Pancreas (tissue), 10 donors: ENCODE measurements at places on chromosomes 4 and X. TPM values are rescaled to one million over a fixed set of nuclear protein-coding genes. Genes with fewer than 3 reads are reported as not detected.

GRCh38 chrX:20743046-20743445 lies 476.3 kb upstream of the RPS6KA3 start:
- DNase-seq = no peak
- H3K27ac ChIP-seq = no peak overlapping the region
- H3K4me3 ChIP-seq = no peak overlapping the region
- H3K27me3 ChIP-seq = no peaks in the 10 kb centered on the region
- H3K36me3 ChIP-seq = no peaks in the 10 kb centered on the region

DNA sequence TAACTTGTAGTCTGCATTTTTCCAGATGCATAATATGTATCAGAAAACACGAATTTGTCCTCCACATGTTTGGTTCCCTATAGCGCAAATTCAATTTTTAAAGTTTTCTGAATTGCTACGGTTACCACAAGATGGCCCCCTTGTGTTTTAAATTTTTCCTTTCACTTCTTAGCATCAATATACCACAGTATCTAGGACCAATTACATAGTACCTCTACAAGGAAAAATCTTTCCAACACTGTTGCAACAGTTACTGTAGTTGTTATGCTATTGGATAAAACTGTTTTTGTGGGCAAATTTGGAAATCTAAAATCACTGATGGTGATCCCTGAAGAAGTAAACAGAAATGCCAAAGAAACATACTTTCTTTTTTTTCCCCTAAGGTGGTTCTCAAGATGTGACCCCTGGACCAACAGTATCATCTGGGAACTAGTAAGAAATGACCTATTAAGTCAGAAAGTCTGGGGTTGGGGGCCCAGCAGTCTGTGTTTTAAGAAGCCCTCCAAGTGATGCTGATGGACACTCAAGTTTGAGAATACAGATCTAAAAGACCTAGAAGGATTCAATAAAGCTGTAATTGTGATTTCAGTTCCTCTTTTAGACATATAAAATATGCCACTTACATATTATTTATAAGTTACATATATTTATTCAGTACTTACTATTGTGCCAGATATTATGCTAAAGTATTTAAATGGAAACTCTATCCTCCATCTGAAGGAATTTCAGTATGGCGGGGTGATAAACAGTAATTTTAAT lies 3.1 kb downstream of the ZGRF1 start:
- H3K27ac ChIP-seq = no peak overlapping the region
- DNase-seq = no peak
- peaks cover 8% of the 10 kb centered on the region for H3K4me1 ChIP-seq
- H3K4me3 ChIP-seq = no peak overlapping the region

- no peaks in the 10 kb centered on the region for H3K27me3 ChIP-seq
- DNase-seq = no peak
- H3K36me3 ChIP-seq = no peaks in the 10 kb centered on the region
Observed at GRCh38 chr4:158970812-158971211, 132.1 kb upstream of the RAPGEF2 start.

DNA sequence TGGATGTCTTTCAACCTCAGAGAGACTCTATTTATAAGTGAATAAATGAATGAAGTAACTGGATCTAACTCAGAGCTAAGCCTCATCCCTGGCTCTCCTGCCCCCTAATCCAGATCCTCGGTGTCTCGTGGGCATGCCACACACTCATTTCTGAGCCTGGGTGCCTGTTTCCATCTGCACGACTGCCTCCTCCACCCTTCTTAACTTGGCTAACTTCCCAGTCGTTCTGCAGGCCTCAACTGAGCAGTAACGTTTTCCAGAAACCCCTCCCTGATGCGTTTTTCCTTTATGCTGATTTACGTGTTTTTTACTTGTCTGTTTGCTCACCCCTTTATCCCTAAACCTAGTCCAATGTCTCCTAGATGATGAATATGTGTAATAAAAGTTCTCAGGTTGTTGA lies 186.9 kb upstream of the HS3ST1 start:
- no peaks in the 10 kb centered on the region for H3K27me3 ChIP-seq
- no peaks in the 10 kb centered on the region for H3K36me3 ChIP-seq
- no peaks in the 10 kb centered on the region for H3K4me1 ChIP-seq
- DNase-seq = no peak

DNA sequence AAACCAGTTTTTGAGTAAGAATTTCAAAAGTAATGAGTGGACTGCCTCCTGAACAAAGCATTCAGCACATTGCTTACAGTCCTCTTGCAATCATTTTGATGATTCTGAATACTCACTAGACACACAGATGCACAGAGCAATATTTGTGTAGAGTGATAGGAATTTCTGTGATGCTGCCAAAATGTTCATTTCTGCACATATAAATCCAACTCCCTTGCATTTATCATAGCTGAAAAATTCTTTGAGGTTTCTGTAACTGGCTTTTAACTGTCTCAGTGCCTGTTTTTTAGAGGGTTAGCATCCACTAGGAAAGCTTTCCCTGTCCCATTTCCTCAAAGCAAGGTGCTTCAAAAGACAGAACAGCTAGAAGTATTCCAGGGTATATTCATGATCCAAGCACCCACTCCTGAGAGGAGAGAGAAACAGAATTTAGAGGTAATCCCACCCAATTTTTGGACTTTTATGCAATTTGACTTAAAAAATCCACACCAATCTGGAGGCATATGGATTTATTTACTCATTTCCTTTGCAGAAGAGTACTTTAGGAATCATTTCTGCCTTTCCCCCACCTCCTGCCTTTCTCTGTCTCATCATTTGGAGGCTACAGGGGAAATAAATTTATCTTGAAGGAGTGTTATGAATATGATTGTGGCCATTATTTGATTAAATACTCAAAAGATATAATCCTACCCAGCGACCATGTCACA lies 234.5 kb upstream of the SLIT2 start:
- no peak overlapping the region for H3K4me3 ChIP-seq
- no peaks in the 10 kb centered on the region for H3K36me3 ChIP-seq
- no peak overlapping the region for H3K27ac ChIP-seq

- no peaks in the 10 kb centered on the region for H3K36me3 ChIP-seq
- H3K27ac ChIP-seq = no peak overlapping the region
- no peaks in the 10 kb centered on the region for H3K4me1 ChIP-seq
- no peaks in the 10 kb centered on the region for H3K27me3 ChIP-seq
Observed at GRCh38 chrX:133850399-133850798, 135.0 kb downstream of the GPC3 start.

- DNase-seq = no peak
- peaks cover 27% of the 10 kb centered on the region for H3K4me1 ChIP-seq
- no peak overlapping the region for H3K27ac ChIP-seq
- H3K36me3 ChIP-seq = no peaks in the 10 kb centered on the region
- H3K27me3 ChIP-seq = no peaks in the 10 kb centered on the region
- no peak overlapping the region for H3K4me3 ChIP-seq
Observed at GRCh38 chr4:38113551-38113950, 153.4 kb downstream of the PTTG2 start.

DNA sequence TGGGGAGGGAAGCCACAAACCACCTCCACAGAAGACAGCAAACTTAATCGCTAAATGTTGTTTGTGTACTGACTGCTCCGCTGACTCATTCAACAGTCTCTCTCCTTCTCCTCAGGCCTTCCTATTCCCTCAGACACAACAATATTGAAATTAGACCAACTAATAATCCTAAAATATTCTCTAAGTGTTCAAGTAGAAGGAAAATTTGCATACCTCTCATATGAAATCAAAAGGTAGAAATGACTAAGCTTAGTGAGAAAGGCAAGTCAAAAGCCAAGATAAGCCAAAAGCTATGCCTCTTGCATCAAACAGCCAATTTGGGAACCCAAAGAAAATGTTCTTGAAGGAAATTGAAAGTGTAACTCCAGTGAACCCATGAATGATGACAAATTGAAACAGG lies 75.7 kb upstream of the ARHGAP24 start:
- no peaks in the 10 kb centered on the region for H3K36me3 ChIP-seq
- no peak overlapping the region for H3K27ac ChIP-seq
- no peak for DNase-seq
- no peak overlapping the region for H3K4me3 ChIP-seq
- H3K4me1 ChIP-seq = no peaks in the 10 kb centered on the region

GRCh38 chr4:83989835-83990234 lies 453.9 kb downstream of the GPAT3 start:
- no peak for DNase-seq
- H3K27ac ChIP-seq = no peak overlapping the region
- H3K27me3 ChIP-seq = no peaks in the 10 kb centered on the region
- H3K36me3 ChIP-seq = no peaks in the 10 kb centered on the region
- no peaks in the 10 kb centered on the region for H3K4me1 ChIP-seq
- no peak overlapping the region for H3K4me3 ChIP-seq

- H3K27me3 ChIP-seq = no peaks in the 10 kb centered on the region
- H3K4me1 ChIP-seq = no peaks in the 10 kb centered on the region
- H3K27ac ChIP-seq = no peak overlapping the region
- H3K4me3 ChIP-seq = no peak overlapping the region
- no peaks in the 10 kb centered on the region for H3K36me3 ChIP-seq
Observed at GRCh38 chrX:20477836-20478524, 211.3 kb upstream of the RPS6KA3 start.

DNA sequence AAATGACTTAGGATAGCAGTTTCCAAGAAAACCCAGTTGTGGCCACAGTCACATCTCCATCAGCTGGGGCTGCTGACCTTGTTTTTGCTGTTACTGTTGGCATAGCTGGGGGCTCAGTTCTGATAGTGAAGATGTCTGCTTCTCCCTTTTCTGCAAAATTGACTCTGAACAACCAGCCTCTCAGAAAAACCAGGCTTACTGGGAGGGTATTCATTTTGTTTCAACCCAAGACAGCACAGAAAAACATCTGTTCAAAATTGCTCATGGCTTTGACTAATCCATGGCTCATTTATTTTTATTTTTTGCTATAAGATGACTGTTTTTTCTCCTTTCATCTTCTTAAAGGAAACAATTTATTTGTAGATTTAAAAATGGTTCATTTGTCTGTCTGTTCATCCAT lies 53.1 kb downstream of the RASL11B start:
- peaks cover 6% of the 10 kb centered on the region for H3K4me1 ChIP-seq
- H3K4me3 ChIP-seq = no peak overlapping the region
- H3K27me3 ChIP-seq = no peaks in the 10 kb centered on the region
- DNase-seq = no peak
- H3K36me3 ChIP-seq = no peaks in the 10 kb centered on the region

DNA sequence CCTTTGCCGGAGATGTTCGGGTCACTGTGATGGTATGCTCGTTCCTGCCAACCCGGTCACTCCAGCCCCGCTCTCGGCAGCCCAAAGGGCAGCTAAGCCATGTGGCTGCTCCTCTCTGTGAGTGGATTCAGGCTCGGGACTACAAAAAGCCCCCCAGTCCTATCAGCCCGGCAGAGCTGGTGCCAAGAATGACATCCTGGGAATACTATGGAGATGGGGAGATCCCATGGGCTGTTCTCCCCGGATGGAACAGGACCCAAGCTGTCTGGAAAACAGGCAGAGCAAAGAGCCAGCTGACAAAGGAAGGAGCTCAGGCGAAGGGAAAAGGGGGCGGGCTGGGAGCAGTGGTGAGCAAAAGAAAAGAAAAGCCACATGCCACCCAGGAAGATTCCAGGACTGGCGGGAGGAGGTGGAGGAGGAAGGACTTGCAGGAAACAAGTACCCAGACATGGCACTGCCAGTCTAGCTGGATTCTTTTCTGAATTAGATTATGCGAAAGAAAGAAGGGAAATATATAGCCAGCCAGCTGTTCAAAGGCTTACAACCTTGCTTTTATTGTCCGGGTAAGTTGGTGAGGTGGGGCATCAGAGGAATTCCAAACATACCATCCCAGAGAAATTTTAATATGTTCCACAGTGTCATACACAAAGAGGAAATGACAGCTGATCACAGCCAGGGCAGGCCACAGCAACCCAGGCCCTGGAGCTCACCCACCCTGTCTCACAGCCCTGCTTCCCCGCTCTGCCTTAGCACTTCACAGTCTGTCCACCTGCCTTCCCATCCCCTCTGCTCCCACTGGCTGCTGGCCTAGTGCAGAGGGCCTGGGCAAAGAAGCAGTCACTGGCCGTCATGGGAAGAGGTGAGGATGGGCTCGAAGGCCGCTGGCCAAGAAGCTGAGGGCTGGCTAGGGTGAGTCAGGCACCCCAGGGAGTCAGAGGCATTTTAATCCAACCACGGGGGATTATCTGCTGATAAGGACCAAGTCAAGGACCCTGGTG lies 3.4 kb downstream of the NDP start:
- no peak for DNase-seq
- H3K36me3 ChIP-seq = no peaks in the 10 kb centered on the region
- no peak overlapping the region for H3K4me3 ChIP-seq
- H3K27ac ChIP-seq = no peak overlapping the region

GRCh38 chr4:175784986-175785525 lies 27.0 kb downstream of the GPM6A start:
- no peaks in the 10 kb centered on the region for H3K36me3 ChIP-seq
- no peak overlapping the region for H3K27ac ChIP-seq
- H3K4me1 ChIP-seq = no peaks in the 10 kb centered on the region
- H3K4me3 ChIP-seq = no peak overlapping the region
- no peak for DNase-seq

DNA sequence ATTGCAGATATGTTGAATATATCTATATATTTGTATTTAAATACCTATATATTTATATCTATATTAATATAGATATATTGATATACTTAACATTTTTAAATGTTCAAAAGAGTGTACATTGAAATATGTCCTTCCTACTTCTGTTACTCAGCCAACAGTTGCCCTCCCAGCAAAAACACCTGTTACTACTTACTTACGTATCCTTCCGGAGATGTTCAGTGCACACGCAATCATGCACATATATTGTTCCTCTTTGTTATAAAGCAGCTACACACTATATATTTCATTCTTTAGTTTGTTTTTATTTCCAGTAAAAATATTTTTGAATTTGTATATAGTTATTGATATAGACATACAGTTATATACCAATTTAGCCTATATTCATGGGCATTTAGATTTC lies 142.3 kb downstream of the ARHGAP24 start:
- H3K4me3 ChIP-seq = no peak overlapping the region
- H3K4me1 ChIP-seq = no peaks in the 10 kb centered on the region
- H3K36me3 ChIP-seq = no peaks in the 10 kb centered on the region
- no peak overlapping the region for H3K27ac ChIP-seq

- no peak for DNase-seq
- no peak overlapping the region for H3K27ac ChIP-seq
- no peak overlapping the region for H3K4me3 ChIP-seq
- no peaks in the 10 kb centered on the region for H3K27me3 ChIP-seq
Observed at GRCh38 chr4:80103629-80104028, 30.6 kb upstream of the ANTXR2 start.

- H3K36me3 ChIP-seq = no peaks in the 10 kb centered on the region
- H3K4me3 ChIP-seq = no peak overlapping the region
- no peak for DNase-seq
- no peak overlapping the region for H3K27ac ChIP-seq
- peaks cover 10% of the 10 kb centered on the region for H3K27me3 ChIP-seq
Observed at GRCh38 chrX:30495468-30495867, 82.1 kb downstream of the TASL start.

- no peak for DNase-seq
- H3K4me1 ChIP-seq = no peaks in the 10 kb centered on the region
- H3K4me3 ChIP-seq = no peak overlapping the region
Observed at GRCh38 chrX:82237328-82237727, 1035.4 kb downstream of the SH3BGRL start.

GRCh38 chrX:115036029-115036428 lies 18.6 kb upstream of the IL13RA2 start:
- peaks cover 25% of the 10 kb centered on the region for H3K27me3 ChIP-seq
- H3K4me1 ChIP-seq = no peaks in the 10 kb centered on the region
- H3K36me3 ChIP-seq = no peaks in the 10 kb centered on the region

Gene NCBP2L
- total RNA-seq = 0.20 TPM

Gene KLHL13
- total RNA-seq = 3.5 TPM

Gene CXorf49
- not detected for total RNA-seq

Gene PTPN13
- total RNA-seq = 6.4 TPM

Gene PIR
- total RNA-seq = 1.5 TPM

Gene TBC1D1
- 41.0 TPM for total RNA-seq

Gene GRIA2
- 1.1 TPM for total RNA-seq

Gene PPP4R3C
- not detected for total RNA-seq

Gene FATE1
- not detected for total RNA-seq

Gene ARSJ
- total RNA-seq = 5.7 TPM

Gene TMEM164
- 13.8 TPM for total RNA-seq

Gene FRG2
- not detected for total RNA-seq
